HCT116 (cell line): ENCODE measurements at places on chromosomes 11 and 22.

- no peak for DNase-seq
Measured at GRCh38 chr22:48974443-48975315, 853.0 kb downstream of the BRD1 start.

DNA sequence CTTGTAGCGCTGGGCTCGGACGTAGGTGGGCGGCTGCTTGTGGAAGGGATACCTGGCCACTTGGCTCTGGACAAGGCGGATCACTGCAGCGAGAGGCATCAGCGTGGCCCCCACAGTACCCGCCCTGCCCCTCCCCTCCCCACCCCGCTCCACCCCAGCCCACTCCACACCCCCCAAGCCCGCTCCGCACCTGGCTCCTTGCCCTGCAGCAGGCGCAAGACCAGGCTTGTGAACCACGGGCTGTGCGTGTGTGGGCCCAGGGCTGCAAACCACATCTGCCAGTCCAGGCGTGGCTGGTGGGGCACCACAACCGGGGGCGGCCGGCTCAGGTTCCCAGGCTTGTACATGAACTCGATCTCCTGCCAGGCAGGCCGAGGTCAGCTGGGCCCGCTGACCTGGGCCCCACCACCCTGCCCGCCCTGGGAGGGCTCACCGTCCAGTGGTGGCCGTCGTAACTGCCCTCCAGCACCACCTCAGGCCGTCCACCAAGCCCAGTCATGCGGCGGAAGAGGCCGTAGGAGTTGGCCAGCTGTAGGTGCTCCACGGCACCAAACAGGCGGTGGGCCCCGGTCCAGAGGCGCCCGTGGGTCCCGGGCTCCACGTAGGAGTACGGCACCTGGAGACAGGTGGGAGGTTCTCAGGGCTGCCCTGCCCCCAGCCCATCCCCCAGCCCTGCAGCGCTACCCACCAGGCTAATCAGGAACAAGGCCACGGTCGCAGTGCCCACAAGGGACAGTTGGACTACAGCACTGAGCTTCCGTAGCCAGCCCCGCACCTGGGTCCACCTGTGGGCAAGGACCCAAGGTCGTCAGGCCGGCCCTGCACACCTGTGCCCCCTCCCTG, 2.9 kb downstream of the LMF2 start:
- no peak for DNase-seq

GRCh38 chr22:30602049-30602448, 4.9 kb upstream of the TCN2 start:
- DNase-seq, result peak; percentile 53

DNA sequence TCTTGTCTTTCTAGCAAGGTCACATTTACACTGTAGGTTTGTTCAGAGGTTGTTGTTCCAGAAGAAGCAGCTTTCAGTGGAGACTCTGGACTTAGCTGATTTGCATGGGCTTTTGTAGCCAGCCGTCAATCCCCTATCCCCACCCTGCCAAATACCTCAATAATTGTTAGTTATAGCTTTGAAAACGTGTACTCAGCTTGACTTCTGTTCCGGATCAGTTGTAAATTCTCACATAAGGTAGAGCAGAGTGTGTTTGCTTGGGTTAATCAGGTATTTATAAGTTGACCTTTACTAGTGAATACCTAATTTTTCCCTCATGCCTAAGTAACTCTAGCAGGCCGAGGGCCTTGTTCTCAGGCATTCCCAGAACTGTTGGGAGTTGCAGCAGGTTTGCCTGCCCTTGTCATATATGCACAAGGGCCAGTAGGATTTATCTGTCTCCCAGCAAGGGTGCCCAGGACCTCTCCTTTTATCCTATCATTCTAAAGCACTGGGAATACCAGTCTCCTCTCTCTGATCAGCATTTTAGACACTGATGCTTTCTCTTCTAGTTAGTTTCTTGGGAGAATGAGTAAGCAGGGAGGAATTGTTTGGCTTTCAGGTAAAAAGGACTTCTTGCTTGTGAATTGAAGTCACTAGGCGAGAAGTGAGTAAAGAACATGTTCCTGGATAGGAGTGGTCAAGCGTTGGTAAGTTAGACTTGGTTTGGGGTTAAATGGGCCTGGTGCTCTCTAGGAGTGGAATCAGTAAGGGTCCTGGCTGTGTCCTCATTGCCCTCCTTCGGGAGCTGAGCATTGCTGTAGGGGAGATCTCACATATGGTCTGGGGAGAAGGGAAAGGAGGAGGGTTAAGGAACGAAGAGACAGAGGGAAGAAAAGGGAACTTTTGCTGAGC, 22.1 kb downstream of the STIM1 start:
- no peak for DNase-seq

DNA sequence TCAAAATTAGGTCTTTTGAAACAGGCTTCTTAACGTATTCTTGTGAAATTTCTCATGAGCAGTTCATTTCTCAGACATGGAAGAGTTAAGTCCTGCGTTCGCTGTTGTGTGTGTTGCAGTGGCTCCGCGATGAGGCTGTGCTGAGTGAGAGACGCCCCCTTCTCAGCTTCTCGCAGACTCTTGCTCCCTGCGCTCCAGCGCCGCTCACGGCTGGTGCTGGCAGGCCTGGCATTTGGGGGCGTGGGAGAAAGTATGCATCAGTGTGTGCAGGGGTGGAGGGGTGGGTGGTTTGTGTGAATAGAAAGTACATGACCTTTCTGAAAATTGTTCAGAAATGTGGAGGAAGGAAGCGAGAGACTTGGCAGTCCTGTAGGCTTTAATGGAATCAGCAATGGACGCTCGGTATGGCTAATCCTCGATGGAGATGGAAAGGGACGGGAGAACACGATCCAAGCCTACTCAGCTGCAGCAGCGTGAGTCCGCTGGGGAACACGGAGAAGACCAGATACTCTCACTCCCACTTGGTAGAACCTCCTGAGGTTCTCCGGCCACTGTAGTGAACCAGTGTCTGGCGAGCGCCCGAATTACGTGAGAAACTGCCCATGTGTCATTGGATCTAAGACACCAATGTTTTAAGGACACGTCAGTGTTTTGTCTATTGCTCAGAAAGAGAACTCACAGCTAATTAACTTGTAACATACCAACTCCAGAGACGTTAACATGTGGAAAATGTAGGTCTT, 5.9 kb downstream of the TAB1 start:
- DNase-seq, result no peak

DNA sequence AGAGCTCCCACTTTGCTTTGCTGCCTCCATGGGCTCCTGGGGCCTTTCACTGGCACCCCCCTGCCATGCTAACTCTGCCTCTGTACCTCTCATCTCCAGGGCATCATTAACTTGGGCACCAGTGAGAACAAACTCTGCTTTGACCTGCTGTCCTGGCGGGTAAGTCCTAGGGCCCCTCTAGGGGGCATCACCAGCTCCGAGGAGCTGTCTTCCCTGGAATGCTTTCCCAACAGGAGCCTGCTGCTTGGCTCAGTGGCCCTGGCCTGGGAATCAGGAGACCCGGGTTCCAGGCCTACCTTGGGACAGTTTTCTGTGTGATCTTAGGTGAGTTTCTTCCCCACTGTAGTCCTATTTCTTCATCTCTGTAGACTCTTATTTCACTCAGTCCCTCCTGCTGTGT, 5.1 kb downstream of the ACCS start:
- DNase-seq, result no peak

DNA sequence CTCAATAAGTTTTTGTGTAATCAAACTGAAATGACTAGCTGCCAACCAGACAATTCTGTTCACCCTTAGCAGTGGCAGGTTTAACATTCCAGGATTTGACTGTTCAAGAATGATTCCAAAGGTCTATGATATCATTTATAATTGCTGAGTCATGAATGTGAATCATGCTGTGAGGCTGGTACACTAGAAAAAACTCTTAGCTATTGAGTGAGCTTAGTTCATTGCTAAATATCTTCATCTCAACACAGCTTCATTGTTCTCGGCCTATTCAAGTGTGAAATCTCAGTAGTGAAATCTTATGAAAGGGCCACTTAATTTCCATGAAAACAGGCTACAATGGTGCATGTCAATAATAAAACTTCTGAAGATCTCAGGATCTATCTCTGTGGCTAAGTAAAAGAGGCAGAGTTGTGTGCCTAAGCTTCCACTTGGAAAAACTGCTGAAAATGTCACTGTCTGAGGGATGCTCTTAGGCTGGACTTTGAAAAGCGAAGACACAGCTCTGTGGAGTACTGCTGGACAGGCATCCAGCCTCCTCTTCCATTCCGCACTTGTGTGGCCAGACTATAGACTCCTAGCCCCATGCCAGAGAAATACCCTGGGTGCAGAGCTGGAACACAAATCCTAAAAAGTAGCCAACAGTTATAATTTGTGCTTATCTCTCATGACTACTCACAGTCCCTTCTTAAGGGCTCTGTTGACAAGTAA, 12.8 kb downstream of the AQP11 start:
- DNase-seq, result no peak

GRCh38 chr11:48129697-48130395, 86.8 kb upstream of the OR4B1 start:
- no peak for DNase-seq

GRCh38 chr11:14764579-14765527, 121.2 kb downstream of the PDE3B start:
- DNase-seq, result no peak

- no peak for DNase-seq
Measured at GRCh38 chr11:28505232-28505631, 397.0 kb downstream of the METTL15 start.

DNA sequence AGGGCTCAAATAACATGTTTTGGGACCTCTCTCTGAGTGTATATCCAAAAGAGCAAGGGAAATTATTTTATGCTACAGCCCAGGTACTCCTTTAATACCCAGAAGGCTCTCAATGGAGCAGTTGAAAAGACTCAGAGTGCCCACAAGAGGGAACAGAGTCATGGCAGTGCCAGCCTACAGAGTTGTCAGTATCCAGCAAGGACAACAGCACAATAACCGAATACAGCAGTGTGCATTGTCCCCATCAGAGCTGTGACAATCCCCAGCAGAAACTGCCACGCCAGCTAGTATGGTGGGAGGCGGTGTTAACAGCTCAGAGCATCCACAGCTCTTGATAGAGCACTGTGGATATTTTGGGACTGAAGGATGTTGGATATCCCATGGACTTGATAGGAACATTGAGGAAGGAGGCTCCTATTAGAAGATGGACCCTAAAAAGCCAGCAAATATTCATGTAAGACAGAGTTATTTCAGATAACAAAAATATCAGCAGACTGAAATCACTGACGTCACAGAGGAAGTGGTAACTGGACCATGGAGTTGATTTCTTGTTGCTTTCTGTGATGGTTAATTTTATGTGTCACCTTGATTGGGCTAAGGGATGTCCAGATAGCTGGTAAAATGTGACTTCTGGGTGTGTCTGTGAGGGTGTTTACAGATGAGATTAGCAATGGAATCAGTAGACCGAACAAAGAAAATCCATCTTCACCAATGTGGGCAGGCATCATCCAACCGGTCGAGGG, 17.7 kb upstream of the PAFAH1B2 start:
- DNase-seq, result no peak

DNA sequence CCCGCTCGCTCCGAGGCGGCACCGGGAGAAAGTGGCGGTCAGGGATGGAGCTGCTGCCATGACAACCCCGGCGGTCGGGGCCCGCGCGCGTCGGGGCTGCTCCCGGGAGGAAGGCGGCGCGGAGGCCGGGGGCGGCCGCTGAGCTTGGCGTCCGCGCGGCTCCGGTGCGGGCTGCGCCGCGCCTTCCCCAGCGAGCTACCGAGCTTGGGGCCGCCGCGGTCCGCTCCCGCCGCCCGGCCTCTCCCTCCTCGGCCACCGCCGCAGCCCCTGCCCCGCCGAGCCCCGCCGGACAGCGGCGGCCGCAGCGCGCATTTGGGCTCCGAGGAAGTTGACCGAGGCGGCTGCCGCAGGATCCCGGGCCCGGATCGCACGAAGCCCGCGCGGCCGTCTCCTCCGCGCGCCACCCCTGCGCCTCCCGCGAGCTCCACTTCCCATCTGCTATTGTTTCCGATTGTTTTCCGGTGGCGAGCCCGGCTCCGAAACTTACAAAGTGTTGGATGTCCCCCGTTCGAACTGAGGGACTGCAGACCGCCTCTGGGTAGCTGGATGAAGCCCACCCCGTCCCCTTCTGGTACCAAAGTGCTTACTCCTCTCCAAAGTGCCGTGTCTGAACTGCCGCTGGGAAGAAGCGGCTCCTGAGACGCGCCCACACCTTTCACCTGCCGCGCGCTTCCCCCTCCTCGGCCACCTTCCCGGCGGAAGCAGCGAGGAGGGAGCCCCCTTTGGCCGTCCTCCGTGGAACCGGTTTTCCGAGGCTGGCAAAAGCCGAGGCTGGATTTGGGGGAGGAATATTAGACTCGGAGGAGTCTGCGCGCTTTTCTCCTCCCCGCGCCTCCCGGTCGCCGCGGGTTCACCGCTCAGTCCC, 540.3 kb downstream of the NTM start:
- no peak for DNase-seq

- no peak for DNase-seq
Measured at GRCh38 chr22:36549033-36549432, 20.1 kb upstream of the EIF3D start.

GRCh38 chr11:85989746-85990145, 79.1 kb downstream of the PICALM start:
- no peak for DNase-seq

DNA sequence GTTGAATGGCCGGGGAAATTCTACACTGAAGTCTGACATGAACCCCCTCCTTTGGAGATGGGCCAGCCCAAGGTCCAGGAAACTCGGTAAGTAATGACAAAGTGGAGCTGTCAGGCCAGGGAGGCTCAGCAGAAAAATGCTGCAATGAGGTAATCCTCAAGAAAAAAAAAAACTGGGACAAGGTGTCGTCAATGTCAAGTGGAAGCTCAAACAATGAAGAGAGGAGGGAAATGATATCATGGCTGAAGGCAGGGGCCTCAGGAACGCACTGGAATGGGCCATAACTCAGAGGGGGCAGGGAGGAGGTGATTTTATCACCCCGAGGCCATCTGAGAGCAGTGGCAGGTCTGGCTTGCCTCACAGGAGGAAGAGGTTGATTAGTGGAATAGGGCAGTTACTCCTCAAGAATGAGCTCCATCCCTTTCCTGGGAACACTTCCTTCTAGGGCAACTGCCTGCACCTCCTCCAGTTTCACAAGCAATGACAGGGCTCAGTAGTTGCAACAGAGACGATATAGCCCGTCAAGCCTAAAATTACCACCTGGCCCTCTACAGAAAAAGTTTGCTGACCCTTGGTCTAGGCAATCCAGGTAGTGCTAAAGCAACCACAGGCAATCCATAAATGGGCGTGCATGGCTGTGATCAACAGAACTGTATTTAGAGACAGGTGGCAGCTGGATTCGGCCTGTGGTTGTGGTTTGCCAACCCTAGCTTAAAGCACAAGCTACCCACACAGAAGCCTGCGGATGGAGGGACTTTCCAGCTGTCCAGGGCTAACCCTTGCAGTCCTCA, 65.2 kb downstream of the FBXO7 start:
- DNase-seq, result no peak

DNA sequence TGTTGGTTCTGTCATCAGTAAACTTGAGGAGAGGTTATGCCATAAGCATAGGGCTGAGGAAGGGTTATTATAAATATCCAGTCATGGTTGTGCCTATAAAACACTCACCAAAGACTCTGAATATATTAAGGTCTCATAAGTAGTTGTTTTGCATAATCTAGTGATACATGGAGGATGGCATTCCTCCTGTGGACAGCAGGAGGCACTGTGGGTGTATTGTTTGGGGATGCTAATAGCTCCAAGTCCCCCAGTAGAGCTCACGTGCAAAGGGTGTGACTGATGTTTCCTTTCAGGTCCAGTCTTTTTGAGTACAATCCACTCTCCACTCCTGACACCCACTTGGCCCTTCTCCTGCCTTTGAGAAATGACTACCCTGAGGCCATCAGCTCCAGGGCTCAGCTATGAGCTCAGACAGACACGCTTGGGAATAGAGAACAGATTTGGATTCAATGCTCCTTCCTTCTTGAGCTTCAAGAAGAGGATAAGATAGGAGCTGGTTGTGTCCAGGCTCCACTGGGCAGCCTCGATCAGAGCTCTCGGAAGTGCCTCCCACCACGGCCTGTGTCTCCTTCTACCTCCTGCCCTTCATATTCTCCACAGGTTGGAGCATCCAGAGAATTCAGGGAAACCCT, 85.2 kb upstream of the IGLL5 start:
- DNase-seq, result no peak
